NCI-H526 treated with DMSO at 0.1 percent for 48 hours (cell line): ENCODE measurements at places on chromosomes 13 and 19.

- DNase-seq = no peak
These were observed 418.3 kb downstream of the DIAPH3 start for GRCh38 chr13:59745392-59745788.

DNA sequence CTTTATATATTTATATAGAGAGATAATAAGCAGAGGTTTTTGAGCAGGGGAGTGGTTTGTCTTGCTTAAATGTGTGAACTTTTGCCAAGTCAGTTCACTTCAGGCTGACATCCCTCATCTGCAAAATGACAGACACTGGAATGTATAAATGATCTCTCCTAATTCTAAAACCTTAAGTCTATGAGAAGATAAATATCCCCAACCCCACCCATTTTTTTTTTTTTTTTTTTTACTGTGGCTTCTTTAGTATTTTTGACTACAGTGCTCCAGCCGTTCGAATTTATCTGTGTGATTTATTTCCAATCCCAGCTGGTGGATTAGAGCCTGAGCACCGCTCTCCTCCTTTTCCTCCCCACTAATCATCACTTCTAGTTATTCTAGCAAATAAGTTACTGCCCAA is 234.8 kb downstream of the DACH1 start:
- no peak for DNase-seq

- DNase-seq = no peak
These were observed 1158.0 kb upstream of the SPRY2 start for GRCh38 chr13:81498969-81499368.

- DNase-seq = no peak
These were observed 6.2 kb downstream of the PHLDB3 start for GRCh38 chr19:43498233-43498842.

GRCh38 chr19:42081584-42082203 is 5.7 kb downstream of the ZNF574 start:
- DNase-seq = no peak

- no peak for DNase-seq
These were observed 12.4 kb downstream of the VSTM2B start for GRCh38 chr19:29538146-29538545.

DNA sequence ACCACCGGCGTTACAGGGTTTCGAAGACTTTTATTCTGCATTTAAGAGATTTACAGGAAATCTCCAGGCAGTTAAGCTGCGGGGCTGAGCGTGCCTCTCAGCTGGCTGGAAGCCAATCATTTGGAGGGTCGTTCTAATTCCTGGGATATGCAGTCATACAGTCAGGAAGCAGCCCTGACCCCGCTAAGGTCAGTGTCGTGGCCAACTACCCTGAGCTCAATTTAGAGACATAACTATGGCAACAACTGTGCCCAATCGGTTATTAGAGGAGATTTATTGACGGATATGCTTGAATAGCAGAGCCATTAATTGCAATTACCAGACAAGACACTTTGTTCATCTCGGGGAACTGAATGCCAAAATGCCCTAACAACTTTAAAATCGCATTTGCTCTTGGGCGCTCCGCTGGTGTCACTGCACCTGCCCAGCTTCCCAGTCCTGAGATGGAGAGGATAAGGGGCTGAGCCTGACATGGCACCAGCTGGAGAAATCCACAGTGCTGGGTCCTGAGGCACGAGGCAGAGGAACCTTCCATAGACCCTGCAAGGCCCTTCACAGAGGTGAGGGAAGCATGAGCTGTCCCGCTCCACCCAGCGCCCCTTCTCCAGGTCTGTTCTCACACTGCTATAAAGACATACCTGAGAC is 15.1 kb upstream of the ZNF507 start:
- no peak for DNase-seq

GRCh38 chr13:29530901-29531300 is 64.6 kb downstream of the SLC7A1 start:
- DNase-seq = no peak

DNA sequence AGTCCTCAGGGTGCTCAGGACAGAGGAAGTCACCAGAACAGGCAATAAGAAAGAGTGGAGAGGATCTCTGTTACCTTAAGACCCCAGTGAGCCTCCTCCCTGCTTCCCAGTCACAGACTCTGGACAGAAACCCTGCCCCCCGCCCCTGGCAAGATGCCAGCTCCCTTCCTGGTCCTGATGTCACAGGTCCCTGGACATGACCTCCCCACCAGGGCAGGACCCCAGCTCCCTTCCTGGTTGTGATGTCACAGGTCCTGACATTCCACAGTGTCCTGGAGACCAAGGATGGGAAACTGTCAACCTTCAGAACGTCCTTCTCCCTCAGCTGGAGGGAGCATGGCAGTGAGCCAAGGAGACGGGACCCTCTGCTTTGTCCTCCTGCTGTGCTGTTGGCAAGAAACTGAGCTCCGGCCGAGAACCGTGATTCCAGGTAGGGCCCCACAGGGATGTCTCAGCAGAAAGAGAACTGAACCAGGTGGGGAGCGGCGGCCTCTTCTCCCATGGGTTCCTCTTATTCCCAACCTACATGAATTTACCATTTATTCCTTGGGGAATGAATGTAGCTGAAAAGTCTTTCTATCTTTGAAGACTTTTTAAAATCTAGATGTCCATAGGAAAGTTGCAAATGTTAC is at the start of gene SPACA7:
TSS of gene SPACA7 (plus strand) at position 306 of the 632 bp plus-strand sequence. CDS start at position 337, 31 bp downstream.
- no peak for DNase-seq

DNA sequence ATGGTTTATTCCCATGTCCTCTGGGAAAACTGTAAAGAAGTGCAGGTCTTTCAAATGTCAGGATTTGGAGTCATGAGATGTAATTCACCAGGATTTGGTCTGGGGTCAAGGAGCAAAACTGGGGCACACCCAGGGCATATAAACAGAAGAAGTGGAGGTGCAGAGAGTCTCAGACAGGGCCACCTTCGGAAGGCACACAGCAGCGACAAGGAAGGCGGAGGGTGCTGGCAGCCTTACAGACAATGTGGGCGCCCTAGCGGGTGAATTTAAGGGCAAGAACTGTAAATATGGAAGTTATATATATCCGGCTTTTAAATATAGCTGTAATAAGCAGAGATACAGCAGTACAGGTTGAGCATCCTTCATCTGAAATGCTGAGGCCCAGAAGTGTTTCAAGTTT is 31.2 kb downstream of the DHRS12 start:
- DNase-seq = no peak

DNA sequence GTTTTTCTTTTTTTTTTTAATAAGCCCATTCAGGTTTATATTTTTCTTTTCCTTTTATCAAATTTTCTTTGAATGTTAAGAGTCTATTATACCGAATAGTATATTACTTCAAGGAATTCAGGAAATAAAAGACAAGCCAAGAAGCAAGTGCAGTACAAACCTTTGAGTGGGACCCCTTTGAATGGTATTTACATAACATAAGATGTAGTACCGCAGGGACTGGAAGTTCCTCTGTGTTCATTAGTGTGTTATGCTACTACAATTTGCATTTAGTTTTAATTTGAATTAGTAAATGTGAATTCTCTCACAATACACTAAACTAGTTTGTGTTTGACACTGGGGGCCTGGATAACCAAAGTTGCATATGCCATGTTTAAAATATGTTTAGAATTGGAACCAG is 339.5 kb downstream of the DCT start:
- peak; percentile 32 for DNase-seq

- DNase-seq = no peak
These were observed 26.5 kb downstream of the RANBP3 start for GRCh38 chr19:5951338-5951861.

DNA sequence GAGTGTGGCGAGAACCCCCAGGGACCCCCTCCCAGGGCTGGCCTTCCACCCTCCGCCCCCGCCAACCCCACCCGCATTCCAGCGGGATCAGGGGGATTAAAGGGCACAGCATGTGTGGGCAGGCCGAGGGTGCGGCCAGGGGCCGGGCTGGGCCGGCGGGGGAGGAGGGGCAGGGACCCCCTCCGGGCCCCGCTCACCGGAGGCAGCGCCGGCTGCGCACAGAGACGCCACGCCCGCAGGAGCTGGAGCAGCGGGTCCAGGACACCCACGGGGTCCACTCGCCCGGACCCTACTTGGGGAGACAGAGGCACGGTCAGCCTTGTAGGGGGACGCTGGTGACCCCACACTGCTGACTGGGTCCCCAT is 2.4 kb downstream of the ADAMTSL5 start:
- DNase-seq = no peak

GRCh38 chr13:81781471-81781870 is 1440.5 kb upstream of the SPRY2 start:
- no peak for DNase-seq

GRCh38 chr19:12752056-12752781 is 628 bp downstream of the BEST2 start:
- no peak for DNase-seq

GRCh38 chr19:58117841-58118575 is 20.0 kb upstream of the ZSCAN18 start:
- no peak for DNase-seq

DNA sequence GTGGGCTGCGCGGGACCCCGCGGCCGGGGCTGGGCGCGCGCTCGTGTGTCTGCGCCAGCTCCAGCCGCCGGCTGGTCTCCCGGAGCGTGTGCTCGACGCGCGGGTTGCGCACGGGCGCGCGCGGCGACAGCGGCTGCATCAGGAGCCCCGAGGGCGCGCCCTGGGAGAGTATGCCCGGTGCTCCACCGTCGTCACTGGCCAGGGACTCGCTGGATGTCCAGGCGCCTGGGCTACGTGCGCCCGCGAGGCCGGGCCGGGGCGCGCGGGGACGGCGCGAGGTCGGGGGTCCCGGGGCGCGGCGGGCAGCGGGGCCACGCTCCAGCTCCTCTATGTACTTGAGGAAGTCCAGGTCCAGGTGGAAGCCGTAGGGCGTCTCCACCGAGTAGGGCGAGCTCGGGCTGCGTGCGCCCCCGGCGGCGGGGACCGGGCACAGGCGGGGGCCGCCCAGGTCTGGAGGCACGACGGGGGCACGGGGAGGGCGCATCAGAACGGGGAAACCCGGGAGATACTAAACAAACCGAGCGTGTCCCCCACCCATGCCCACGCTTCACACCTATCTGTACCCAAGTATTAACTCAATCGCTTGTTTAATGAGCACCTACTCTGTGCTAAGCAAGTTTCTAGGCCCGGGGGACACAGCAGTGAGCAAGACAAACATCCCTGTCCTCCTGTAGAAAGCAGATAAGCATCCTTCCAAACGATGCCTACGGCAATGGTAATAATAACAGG is 7.6 kb downstream of the KANK3 start:
- DNase-seq = no peak

GRCh38 chr13:20209948-20210347 is 17.2 kb upstream of the GJB2 start:
- DNase-seq = no peak

DNA sequence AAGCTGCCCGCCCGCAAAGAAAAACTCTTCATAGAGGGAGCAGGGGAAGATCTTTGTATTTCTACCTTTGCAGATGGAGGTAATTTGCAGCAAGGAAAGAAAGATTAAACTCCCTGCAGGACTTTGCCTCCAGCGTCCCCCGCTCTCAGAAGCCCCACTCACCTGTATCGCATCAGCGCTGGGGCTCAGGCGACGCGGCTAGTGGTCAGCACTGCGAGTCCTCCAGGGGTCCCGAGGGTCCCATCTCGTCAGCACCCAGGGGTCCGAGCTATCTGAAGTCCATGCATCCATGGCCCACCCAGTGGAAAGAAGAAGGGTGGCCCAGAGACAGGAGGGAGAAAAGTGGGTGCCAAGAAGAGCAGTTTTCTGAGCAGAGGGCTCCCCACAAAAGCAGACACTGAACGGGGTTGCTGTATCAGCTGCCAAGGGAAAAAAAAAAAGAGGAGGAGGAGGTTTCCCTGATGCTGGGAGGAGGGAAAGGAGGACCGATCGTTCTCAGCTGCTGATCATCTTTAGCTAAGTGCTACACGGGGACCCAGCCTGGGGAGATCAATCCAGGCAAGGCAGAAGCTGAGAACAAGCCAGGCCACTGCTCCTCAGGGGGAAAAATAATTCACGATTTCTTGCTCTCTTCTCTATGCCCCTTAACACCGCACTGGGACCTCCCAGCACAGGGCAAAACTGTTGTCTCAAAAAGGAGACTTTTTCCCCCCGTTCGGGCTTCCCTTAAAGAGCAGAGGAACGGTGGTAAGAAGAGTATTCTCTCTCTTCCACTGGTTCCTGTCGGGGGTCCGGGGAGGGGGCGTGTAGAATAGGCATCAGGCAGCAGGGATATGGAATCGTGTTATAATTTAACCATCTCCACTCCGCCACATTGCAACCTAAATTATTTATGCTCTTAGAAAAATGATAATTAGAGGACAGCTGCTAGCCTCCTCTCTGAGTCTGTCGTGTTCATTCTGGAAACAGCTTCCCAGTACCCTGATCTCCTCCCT is 117.7 kb upstream of the CACNA1A start:
- no peak for DNase-seq
